ENCODE measurements at places on chromosomes 2 and 18. TPM values are rescaled to one million over a fixed set of nuclear protein-coding genes. Genes with fewer than 3 reads are reported as not detected.

The LYPD6B gene
- total RNA-seq: 0.56 TPM

The UGT1A9 gene
- under 0.01 TPM for total RNA-seq

The GALR1 gene
- total RNA-seq: not detected

The VWC2L gene
- total RNA-seq: not detected

The DHX57 gene
- total RNA-seq: 18.9 TPM

The DRC1 gene
- total RNA-seq: not detected

The WDR43 gene
- 108 TPM for total RNA-seq

The SYT4 gene
- not detected for total RNA-seq

The OTOS gene
- not detected for total RNA-seq

The MOGAT1 gene
- total RNA-seq: not detected

The KDM3A gene
- total RNA-seq: 33.7 TPM

The POTEC gene
- under 0.01 TPM for total RNA-seq

The MROH2A gene
- not detected for total RNA-seq

The SCN1A gene
- 0.19 TPM for total RNA-seq

The SGO2 gene
- total RNA-seq: 28.6 TPM

The PTPN18 gene
- total RNA-seq: 10.7 TPM

The AP1S3 gene
- 28.0 TPM for total RNA-seq

The ANKRD30BL gene
- not detected for total RNA-seq

The MYL1 gene
- total RNA-seq: not detected

The RBM43 gene
- total RNA-seq: 2.7 TPM

The ADCYAP1 gene
- total RNA-seq: not detected

The EGR4 gene
- not detected for total RNA-seq

The MDH1B gene
- 0.56 TPM for total RNA-seq

The ARHGEF4 gene
- total RNA-seq: 0.58 TPM

The PIEZO2 gene
- 2.9 TPM for total RNA-seq

The DHRS9 gene
- 0.19 TPM for total RNA-seq

The IL18RAP gene
- total RNA-seq: not detected

The ABCG5 gene
- not detected for total RNA-seq

The ANKRD62 gene
- under 0.01 TPM for total RNA-seq

The MERTK gene
- 1.7 TPM for total RNA-seq

All from regular cardiac myocyte (primary cell).